ENCODE measurements at places on chromosomes 1 and 21.

- peak; percentile 26 for DNase-seq
Observed at GRCh38 chr1:214124281-214124805, 136.6 kb downstream of the PROX1 start.

GRCh38 chr1:233975486-233975885, 71.0 kb downstream of the SLC35F3 start:
- DNase-seq, result no peak

- no peak for DNase-seq
Observed at GRCh38 chr1:156392452-156392853, 23.4 kb downstream of the RHBG start.

DNA sequence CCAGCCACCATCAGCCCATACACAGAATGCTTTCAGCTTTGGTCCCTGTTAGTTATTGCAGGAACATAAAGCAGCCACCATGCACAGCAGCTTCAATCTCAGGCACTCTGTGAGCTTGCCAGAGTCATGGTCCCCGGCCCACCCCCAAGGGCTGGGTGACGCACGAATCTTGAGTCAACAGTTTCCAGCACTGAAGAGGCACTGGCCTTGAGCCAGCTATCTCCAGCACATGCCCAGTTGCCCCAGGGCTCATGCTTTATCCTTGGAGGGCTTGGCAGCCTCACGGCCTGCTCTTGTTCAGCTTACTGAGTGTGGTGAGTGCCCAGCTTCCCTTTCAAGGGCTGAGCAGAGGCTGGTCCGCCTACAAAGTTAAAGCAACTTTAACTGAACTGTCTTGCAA, 200.7 kb upstream of the RAB4A start:
- DNase-seq, result no peak

GRCh38 chr1:92476071-92476631, 10.6 kb downstream of the GFI1 start:
- DNase-seq, result no peak

- no peak for DNase-seq
Observed at GRCh38 chr1:147567594-147568381, 26.5 kb downstream of the BCL9 start.

GRCh38 chr1:44273560-44274350, 60.5 kb downstream of the DMAP1 start:
- DNase-seq, result no peak
